ENCODE measurements at places on chromosomes 16 and 17.

GRCh38 chr17:77783991-77784820 is 174.3 kb upstream of the TNRC6C start:
- DNase-seq, result no peak

- DNase-seq, result no peak
Observed at GRCh38 chr16:66354034-66354909, 12.2 kb upstream of the CDH5 start.

GRCh38 chr16:9909072-9909825 is 273.0 kb downstream of the GRIN2A start:
- DNase-seq, result no peak

DNA sequence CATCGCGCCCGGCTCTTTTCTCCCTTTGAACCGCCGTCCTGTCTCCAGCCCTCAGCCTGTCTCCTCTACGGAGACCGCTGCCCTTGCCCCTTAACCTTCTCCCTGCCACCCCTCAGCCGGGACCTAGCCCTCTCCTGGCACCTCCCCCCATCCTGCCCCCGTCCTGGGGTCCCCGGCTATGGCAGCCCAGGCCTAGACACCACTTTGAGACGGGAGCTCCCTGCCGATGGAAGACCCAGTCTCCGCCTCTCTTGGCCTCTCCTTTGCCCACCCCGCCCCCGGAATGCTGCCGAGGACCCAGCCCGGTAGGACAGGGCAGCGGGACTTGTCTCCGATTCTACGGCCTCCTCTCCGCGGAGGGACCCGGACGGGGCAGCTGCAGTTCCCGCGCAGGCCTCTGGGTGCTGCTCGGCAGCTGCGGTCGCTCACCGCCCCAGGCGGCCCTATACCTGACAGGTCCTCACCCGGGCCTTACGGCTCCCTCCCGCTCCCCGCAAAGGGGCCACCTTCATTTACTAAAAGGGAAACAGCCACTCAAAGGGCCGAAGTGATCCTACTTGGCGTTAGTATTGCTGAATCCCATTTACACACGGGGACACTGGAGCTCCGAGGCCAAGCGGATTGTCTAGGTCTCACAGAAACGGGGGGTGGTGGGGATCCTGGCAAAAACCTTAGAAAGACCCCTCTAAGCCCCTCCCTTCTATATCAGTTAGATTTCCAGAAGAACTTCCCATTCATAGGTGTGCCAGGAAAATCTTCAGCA is 32.6 kb upstream of the TAC4 start:
- peak; percentile 65 for DNase-seq

GRCh38 chr17:29363716-29364115 is 26.4 kb upstream of the TAOK1 start:
- DNase-seq, result no peak

DNA sequence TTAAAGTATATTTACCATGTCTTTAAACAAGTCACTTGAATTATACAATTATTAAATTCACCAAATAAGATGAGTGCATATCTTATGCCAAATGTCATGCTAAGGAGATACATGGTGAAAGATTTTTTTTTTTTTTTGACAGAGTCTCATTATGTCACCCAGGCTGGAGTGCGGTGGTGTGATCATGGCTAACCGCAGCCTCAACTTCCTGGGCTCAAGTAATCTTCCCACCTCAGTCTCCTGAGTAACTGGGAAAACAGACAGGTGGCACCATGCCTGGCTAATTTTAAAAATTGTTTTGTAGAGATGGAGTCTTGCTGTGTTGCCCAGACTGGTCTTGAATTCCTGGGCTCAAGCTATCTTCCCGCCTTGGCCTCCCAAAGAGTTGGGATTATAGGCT is 149.0 kb upstream of the GOT2 start:
- DNase-seq, result no peak

GRCh38 chr16:25108054-25108453 is 3.5 kb upstream of the LCMT1 start:
- no peak for DNase-seq

GRCh38 chr17:6576038-6576785 is 19.9 kb upstream of the PITPNM3 start:
- DNase-seq, result no peak

DNA sequence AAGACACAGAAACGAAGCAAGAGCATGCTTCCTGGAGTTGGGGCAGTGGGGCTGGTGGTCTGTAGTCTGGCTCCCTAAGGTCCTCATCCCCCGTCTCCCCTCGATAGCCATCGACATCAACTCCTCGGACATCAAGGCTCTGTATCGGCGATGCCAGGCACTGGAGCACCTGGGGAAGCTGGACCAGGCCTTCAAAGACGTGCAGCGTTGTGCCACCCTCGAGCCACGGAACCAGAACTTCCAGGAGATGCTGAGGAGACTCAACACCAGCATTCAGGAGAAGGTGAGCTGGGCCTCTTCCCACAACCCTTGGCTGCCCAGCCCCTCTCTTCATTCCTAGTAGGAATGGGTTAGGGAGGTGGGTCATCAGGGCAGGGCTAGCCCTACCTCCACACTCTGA is 2.3 kb downstream of the UNC45B start:
- DNase-seq, result no peak

GRCh38 chr17:60941028-60941427 is 263.4 kb downstream of the BCAS3 start:
- DNase-seq, result peak; percentile 62

DNA sequence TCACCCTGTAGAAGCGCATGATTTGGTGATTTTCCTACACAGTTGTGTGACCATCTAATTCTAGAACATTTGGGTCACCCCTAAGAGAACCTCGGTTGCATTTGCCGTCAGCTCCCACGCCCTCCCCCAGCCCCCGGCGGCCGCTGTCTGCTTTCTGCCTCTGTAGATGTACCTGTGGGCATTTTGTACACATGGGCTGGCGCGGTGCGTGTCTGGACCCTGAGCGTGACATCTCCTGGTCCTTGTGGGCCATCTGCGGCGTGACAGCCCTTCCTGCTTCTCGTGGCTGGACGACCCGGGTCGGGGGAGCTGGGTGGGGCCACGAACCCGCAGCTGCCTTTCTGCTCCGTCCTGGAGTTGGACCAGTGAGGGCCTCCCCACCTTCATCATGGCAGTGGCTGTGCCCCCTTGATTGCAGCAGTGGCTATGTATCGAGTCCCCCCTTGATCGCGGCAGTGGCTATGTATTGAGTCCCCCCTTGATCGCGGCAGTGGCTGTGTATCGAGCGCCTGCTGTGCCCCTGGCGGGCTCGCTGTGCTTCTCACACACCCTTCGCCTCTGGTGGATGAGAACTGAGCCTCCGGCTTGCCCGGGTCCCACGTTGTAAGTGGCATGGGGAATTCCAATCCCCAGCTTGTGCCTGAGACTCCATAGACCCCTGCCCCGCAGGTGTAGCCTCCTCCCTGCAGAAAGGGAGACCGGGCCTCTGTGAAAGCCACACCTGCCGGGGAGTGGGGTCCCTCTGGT is 24.1 kb downstream of the GSE1 start:
- peak; percentile 78 for DNase-seq

DNA sequence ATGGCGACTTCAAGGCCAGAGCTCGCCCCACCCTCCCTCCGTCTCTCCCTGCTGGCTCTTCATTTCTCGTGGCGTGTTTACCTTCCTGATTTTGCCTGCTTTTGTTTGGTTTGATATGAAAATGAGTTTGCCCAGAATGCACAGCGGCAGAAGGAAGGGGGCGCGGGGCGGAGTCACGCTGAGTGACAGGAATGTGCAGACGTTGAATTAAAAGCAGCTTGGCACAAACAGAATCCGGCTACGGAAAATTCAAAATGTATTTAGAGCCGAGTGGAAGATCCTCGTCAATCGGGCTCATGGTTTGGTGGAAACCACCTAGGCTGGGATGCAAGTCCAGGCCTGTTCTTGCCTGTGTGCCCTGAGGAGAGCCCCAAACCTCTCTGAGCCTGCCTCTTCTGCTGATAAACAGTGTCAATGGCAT is 102.7 kb downstream of the SDK2 start:
- no peak for DNase-seq

GRCh38 chr17:32317353-32317752 is 24.6 kb downstream of the C17orf75 start:
- DNase-seq, result no peak

- DNase-seq, result no peak
Observed at GRCh38 chr16:24077966-24078365, 178.2 kb upstream of the CACNG3 start.

DNA sequence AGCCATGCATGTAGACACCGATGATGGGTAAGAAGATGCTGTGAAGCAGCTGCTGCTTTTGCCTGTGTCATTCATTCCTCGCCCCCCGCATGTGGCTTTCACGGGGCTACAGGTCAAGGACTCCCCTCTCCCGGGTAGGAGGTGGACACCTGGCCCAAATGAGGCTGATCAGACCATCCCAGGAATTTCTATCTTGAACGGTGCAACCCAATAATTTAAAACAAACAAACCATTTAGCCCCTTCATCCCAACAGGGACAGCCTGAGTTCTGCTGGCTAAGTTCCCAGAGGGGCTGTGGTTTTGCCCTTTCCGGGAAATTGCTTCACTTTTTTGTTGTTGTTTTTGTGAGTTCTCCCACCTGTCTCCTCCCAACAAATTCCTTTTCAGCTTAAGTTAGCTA is 137.7 kb upstream of the CDH5 start:
- DNase-seq, result no peak

DNA sequence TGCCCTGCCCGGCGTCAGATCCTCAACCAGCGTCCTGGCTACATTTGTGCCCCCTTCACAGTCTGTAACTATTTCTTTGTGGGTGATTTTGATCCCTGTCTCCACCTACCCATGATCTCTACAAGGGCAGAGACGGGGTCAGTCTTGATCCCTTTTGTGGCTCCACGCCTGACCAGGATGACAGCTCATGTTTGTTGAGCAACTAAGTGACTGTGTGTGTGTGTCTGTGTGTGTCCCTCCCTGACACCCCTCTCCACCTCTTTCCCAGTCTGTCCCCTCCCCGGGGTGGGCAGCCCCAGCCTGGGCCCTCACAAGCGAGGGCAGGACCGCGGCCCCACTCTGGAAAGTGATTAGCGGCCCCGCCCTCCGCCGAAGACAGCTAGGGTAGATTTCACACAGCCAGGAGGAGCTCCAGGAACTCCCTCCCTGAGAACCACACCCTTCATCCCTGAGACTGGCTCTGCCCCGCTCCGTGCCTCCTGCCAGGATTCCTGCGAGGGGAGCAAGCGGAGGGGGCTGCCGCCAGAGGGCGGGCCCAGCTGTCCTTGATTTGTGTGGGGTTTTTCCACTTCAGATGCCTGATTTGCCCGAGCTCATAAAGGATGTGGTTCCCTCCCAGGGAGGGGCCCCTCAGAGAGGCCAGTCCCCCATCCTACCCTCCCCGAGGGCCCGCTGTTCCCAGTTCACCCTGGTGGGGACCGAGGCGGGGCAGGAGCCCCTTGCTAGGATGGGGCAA is 5.3 kb upstream of the HS3ST6 start:
- peak; percentile 51 for DNase-seq

- DNase-seq, result no peak
Observed at GRCh38 chr17:49196520-49196919, 13.9 kb downstream of the GNGT2 start.

DNA sequence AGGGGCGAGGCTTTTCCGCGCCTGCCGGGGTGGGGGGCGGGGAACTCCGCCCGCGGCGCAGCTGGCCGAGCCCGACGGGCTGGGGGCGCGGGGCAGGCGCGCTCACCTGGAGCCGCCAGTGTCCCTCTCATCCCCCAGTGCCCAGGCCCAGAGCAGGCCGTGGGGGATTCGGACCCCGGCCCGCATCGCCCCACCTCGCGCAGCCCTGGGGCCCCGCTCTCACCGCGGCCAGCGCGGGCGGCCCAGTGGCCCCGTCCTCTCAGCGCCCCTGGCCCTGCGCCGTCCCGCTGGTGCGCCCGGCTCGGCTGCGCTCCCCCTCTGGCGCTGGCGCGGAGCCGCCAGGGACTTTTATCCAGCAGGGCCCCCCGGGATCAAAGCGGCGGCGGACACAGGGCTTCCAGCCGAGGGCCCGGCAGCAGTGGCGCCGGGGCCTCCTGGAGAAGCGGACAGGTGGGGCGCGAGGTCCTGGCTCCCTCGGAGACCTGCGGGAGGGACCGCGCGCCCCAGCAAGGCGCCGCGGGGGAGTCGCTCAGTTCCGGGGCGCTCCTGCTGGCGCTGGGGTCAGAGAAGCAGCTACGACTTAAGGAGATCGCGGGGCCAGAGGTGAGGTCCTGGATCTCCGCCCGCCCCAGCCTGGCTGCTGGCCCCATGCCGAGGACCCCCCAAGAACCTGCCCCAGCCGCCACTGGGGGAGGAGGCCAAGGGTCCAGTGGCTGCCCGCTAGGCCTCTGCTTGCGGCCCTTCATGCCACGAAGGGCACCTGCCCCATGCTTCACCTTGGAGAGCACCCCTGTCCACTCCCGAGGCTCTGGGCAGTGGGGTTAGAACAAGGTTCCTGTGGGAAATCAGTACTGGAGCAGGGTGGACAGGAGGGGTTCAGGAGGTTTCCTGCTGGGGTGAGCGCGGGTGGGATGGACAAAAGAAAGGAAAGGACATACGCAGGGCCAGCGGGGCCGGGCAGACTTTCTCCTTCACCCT is 823 bp upstream of the NOTUM start:
- no peak for DNase-seq

GRCh38 chr17:39756380-39757079 is 18.8 kb downstream of the GRB7 start:
- DNase-seq, result no peak

GRCh38 chr17:16486373-16487250 is 5.4 kb downstream of the LRRC75A start:
- DNase-seq, result peak; percentile 86

DNA sequence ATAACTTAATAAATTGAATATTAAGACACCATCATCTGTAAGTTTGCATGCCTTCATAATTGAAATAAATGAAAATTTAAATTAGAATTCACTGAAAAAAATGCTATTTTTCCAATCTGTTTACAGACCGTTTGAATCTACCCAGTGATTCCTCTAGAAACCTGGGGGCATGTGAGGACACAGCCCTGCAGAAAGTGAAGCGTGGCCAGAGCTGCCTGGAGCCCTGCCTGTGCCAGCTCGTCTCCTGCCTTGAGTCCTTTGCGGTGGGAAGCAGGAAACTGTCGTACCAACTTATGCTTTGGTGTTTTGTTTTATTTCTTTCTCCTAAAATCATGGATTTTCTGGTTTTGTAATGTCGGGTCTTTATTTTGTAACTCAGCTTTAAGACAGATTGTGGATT is 67.8 kb upstream of the FA2H start:
- DNase-seq, result no peak

DNA sequence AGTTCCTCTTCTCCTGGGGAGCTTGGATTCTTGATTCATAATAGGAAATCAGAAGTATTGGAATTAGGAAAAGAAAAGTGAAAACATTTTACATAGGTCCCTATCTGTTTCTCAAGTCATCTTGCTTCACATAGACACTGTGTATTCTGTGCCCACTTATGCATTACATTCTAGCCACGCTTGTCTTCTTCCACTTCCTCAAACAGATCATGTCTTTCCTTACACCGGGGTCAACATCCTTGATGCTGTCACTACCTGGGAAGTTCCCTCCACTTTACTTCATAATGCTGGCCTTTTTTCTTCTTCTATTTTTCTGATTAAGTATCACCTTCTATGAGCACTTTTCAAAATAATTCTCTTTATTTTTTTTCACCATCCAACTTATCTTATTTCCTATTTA is 606.4 kb upstream of the CDH8 start:
- DNase-seq, result no peak
